ENCODE measurements at places on chromosomes 5 and 9.

DNA sequence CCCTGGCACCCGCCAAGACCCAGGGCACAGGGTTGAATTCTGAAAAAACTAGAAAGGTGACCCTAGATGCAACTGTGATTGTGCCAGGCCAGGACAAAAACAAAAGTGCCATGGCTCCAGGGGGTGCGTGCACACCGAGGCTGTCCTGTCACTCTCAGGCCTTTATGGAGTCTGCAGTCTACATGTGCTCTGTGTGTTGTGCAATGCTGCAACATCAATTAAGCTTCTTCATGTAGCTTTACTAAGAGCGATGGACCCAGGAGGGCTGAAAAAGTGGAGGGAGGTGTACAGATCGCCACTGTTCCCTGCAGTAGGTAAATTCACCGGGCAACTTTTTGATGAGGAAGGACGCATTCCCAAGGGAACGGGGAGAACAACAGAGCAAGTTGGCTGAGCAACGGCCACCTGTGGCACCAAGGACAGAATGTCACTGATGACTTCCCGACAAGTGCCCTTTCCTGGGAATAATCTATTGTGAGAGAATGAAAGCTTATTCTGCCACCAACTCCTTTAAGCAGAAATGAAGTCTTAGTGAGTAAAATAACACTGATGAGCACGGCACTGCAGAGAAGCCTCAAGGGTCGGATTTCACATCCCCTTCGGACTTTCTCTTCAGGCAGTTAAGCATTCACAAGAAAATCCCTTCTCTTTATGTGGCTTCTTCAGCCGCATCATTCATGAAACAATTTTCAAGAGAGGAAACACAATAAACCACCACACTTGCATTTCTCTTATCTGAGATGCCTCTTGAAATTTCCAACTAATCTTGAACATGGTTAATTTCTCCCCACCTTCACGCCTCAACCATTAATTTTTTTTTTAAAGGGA lies 149.6 kb downstream of the DROSHA start:
- DNase-seq, result no peak

- no peak for DNase-seq
These were observed 355.3 kb downstream of the PRELID2 start for GRCh38 chr5:145479857-145480256.

- no peak for DNase-seq
These were observed 90.2 kb upstream of the PARP8 start for GRCh38 chr5:50576265-50576664.

DNA sequence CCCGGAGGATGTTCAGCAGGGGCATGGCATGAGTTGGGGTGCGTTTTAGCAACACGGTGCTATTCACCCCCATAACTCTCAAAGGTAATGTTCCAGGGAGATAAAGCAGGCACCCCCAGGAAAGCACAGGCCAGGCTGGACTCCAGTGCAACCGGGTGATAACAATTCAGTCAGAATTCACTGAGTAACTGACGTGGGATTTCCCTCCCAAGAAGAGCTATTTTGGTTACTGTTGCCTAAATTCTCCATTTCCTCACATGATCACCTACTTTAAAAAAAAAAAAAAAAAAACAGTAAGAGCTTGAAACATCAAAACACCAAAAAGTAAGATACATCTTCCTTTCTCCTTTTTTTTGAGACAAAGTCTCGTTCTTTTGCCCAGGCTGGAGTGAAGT lies 137.6 kb upstream of the WWC1 start:
- DNase-seq, result no peak

GRCh38 chr9:124771867-124772679 lies 962 bp upstream of the NR6A1 start:
- DNase-seq, result no peak

GRCh38 chr9:138098908-138099791 lies 221.6 kb downstream of the CACNA1B start:
- no peak for DNase-seq

DNA sequence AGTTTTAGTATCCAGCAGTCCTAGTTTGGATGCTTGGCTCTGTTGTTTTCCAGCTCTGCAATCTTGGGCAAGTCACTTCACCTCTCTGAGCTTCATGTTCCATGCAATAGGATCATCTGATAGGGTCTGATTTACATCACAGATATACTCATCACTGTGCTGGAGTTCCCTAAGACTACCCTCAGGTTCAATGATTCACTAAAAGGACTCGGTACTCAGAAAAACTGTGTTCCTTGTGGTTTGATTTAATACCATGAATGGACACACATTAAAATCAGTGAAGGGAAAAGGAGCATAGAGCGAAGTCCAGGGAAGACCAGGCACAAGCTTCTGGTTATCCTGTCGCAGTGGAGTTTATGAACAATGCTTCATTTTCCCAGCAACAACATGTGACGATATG lies 119.9 kb upstream of the EFNA5 start:
- DNase-seq, result no peak

GRCh38 chr9:19423163-19423562 lies 14.4 kb downstream of the ACER2 start:
- no peak for DNase-seq

GRCh38 chr5:122181863-122182262 lies 52.5 kb downstream of the ZNF474 start:
- DNase-seq, result no peak

DNA sequence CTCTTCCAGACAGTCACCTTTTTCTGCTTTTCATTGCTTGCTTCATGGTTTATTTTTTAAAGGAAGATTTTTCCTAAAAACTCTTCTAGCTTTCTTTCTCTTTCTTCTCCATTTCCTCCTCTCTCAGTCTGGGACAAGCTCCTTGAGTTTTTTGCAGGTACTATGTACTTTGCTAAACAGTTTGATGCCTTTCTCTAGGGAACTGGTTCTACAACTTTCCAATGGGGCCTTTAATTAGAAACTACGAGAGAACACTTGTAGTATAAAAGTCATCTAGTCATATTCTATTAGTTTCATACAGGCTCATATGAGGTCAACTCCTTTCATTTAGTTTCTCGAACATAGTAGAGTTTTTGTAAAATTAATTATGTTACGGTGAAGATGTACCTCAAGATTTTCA lies 189.6 kb downstream of the DOCK8 start:
- DNase-seq, result no peak

DNA sequence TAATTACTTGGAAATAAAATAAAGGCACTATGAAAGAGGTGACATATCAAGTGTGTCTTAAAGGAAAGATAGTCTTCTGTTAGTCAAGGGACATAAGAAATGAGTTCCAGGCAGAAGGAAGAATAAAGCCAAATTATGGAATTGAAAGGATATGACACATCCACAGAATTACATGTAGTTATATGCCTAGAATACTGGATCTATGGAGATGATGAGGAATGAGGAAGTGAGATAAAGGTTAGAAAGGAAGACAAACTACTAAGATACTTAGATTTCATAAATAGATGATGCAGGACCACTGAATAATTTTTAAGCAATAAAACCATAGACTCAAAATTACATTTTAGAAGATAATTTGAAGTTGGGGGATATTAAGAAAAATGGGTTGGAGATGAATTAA lies 609.8 kb downstream of the PTPRD start:
- no peak for DNase-seq

DNA sequence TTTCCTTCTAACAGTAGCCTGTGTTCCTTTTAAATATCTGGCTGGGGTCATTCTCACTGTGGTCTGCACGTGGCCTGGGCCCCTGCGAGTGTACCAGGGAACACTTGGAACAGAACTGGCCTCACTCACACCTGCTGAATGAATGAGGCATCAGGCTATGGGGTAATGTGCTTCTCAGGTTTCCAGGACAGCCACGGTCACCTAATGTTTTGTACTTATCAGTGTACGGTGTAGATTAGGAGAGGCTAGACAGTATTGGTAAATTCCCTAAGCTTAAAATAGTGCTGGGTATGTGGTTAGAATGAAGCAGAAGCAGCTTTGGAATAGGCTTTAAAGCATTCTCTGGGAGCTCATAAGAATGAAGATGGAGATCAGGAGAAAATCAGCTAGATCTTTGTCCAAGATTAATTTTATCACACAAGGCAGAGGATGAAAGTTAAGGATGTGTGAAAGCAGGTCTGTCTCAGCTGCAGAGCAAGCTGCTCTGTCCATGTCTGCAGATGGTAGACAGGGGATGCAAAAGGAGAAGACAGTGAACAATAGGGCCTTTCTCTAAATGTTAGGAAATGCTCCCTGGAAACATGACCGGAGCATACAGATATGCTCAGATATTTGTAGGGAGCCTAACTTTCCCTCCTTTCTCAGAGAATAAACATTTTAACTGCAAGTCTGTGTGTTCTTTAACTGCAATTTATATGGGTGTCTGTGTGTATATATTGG lies 267.5 kb downstream of the NR3C1 start:
- no peak for DNase-seq
